ENCODE measurements at places on chromosomes 1 and 21.
A peak's percentile ranks its signal among the peaks of the same experiment; 100 is the strongest.

- no peak for DNase-seq
These were observed 735 bp upstream of the STX12 start for GRCh38 chr1:27772036-27772931.

- peak; percentile 86 for DNase-seq
These were observed at the start of gene RNF11 for GRCh38 chr1:51235673-51236530. Gene RNF11, plus strand, starts transcription at chr1:51236273. Its CDS starts 484 bp downstream, at chr1:51236757.

DNA sequence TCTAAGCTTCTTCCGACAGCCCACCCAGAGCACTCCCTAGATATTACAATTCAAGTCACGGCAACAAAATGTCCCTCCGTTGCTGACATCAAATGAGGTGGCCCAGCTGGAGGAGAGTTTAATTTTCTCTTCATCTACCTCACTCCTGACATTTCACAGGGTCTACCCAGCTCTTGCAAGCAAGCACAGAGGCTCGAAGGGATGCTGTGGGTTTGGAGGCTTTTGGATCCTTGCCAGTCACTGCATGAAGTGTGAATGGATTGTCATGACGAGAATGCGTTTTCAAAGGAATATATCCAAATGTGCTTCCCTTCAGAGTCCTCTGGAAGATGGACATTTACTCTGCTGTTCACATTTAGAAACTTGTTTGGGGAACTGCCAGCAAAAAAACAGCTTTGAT, 33.5 kb downstream of the CAPN8 start:
- DNase-seq: no peak

DNA sequence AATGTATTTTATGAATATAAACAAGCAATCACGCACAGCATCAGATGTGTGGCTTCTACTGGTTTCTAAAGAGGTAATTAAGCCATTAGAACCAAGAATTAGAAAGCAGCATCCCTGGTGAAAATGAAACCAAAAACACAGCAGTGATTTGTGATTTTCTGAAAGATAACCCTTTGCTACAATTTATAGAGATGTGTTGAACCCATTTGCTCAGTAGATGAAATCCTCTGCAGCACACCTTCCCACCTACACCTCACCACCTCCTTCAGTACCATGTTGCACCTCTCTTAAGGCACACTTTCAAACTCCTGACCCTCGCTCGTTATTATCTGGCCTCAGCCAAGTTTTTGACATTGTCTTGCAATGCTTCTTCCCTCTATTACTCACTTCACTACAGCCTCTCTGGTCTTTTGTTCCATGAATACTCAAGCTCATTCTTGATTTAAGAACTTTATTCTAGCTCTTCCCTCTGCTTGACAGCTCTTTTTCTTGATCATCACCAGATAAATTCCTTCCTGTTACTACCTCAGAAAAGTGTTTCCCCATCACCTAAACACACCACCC, 38.6 kb downstream of the NSL1 start:
- no peak for DNase-seq

- no peak for DNase-seq
These were observed 25.0 kb upstream of the PHTF1 start for GRCh38 chr1:113784104-113784779.

DNA sequence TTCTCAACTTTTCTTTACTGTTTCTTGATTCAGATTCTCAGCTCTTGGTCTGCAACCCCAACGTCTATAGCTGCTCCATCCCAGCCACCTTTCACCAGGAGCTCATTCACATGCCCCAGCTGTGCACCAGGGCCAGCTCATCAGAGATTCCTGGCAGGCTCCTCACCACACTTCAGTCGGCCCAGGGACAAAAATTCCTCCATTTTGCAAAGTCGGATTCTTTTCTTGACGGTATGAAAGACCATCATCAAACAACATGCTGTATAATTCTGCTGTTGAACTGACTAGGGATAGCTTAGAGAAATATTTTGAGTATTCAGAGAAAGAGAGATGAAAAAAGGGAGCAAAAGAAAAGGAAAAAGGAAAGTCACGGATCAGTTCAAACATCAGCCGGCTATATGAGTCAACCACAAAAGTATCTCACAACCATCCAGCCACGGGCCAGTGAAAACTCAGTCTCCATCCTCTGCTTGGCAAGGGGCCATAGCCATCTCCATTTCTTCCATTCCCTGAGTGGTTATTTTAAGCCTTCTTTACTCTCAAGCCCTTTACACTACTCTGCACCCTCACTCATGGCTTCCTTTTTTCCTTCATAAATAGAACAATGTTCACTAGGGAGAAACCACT, 14.1 kb downstream of the DNASE2B start:
- DNase-seq: no peak

GRCh38 chr1:244325056-244325758, 126.5 kb downstream of the ADSS2 start:
- no peak for DNase-seq

Measured in activated T-cell treated with anti-CD3 and anti-CD28 coated beads for 1 hour (primary cell).